ENCODE measurements at places on chromosomes 3 and 15.

GRCh38 chr15:39381517-39381916, 199.4 kb upstream of the THBS1 start:
- no peak for DNase-seq

DNA sequence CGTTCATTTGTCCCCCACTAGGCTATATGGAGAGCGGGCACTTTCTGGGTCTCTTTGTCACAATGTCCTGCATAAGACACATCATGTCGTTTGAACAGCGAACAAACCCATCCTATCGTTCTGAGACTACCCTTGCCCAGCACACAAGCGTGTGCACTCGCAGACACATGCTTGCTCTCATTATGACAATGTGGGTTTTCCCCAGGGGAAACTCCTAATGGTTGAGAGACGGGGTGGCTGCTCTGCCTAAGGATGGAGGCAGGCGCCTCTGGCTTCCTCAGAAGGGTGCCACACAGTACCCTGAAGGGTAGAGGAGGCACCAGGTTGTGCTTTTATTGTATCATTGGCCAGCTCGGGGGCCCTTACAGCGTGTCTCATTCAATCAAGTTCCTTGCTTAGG, 51.0 kb upstream of the MYZAP start:
- DNase-seq, result no peak

DNA sequence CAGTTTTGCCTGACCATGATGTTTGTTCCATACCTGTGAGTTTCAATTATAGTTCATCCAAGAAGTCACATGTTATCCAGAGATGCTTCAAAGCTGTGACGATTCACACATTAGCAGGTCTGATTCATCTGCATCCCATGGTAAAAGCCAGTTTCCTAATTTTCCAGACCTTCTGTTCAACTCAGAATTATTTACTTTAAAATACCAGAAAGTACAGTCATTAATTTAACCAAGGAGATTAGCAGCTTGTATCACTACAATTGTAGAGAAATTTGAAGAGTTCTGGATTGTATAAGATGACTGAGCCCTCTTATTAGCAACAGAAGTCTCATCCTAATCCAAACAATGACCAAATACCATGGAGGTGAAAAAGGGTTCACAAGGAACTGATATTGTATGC, 76.1 kb upstream of the THBS1 start:
- no peak for DNase-seq

DNA sequence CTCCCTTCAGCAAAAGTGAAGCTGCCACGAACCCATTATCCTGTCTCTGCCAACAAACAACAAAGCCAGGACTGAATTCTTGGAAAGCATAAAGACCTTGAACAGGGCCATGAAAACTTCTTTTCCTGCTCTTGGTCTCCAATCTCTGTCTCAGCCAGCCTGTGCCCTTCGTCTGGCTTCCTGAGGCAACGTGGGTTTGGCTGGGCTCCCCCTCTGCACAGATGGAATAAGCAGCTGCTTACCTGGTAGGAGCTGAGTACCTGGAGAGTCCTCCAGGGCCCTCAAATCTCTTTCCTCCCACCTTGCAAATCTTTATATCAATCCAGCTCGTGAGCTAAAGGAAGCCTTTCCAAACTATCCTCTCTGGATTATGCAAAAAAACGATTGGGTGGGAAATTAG, 97.6 kb upstream of the PSMD6 start:
- DNase-seq, result no peak

DNA sequence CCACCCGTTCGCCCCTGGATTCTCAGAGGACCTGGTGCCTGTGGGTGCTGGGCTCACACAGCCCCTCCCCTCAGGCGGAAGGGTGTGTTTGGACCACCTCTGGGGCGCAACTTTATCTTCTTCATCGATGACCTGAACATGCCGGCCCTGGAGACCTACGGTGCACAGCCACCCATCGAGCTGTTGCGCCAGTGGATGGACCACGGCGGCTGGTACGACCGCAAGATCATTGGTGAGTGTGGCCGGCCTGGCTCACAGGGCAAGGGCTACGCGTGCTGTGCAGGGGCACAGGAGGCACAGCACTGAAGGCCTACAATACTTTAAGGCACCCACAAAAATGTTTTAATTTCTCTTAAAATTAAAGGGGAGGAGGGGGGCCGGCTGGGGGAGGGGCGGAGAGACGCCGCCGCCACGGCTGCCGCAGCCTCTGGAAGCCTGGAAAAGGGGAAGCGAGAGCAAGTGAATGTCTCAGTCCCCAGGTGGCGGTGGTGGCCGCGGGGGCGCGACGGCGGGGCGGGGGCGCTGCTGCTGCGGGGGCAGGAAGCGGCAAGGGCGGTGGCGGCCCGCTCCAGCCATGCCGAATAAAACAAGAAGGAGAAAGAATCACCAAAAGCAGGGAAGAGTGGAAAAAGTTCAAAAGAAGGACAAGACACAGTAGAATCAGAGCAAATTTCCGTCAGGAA, 56.8 kb downstream of the DNAH1 start:
- DNase-seq, result no peak

DNA sequence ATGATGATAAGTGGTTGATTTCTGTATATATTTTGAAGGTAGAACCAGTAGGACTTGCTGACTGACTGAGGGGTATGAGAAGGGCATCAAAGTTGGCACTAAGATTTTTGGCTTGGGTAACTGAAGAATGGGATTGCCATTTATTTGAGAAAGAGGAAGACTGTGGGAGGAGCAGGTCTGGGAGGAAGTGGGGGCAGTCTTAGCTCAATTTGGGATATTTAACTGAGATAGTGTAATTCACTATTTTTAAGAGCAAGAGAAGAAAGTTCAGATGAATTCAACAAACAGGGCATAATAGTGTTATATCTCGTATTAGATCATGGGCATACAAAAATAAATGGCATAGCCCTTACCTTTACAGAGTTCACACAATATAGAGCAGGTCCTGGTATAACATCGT, 1.7 kb downstream of the BUB1B start:
- DNase-seq, result no peak

DNA sequence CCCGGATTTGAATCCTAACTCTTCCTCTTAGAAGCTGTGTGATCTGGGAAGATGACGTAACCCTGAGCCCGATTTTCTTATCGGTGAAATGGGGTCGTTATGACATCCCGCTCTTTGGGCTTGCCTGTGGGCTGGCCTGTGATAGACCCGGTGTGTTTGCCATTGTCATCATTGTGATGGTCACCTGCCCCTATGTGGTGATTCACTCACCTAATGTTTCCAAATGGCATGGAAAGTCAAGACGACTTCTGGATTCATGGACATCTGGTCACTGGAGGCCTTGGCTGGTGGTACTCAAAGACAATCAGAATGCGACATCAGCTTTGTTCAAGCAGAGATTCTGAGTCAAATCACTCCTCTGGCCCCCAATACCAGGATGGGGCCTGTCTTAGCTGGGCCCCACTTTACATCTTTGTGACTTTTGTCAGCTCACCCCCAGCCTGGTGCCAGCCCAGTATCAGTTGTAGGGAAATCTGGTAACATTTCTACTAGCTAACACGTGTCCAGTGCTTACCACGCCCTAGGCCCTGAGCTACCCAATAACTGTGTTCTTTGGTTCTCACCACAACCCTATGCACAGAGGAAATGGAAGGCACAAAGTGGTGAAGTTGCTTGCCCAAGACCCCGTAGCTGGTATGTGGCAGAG, 2.8 kb downstream of the TMEM43 start:
- no peak for DNase-seq

- peak; percentile 34 for DNase-seq
Observed at GRCh38 chr15:75167588-75168350, 33.9 kb upstream of the C15orf39 start.

GRCh38 chr3:1195947-1196346, 103.1 kb downstream of the CNTN6 start:
- no peak for DNase-seq

All from activated T-cell treated with anti-CD3 and anti-CD28 coated beads for 48 hours (primary cell).